ENCODE measurements at places on chromosomes 11 and 22. TPM values are rescaled to one million over a fixed set of nuclear protein-coding genes. Genes with fewer than 3 reads are reported as not detected.

DNA sequence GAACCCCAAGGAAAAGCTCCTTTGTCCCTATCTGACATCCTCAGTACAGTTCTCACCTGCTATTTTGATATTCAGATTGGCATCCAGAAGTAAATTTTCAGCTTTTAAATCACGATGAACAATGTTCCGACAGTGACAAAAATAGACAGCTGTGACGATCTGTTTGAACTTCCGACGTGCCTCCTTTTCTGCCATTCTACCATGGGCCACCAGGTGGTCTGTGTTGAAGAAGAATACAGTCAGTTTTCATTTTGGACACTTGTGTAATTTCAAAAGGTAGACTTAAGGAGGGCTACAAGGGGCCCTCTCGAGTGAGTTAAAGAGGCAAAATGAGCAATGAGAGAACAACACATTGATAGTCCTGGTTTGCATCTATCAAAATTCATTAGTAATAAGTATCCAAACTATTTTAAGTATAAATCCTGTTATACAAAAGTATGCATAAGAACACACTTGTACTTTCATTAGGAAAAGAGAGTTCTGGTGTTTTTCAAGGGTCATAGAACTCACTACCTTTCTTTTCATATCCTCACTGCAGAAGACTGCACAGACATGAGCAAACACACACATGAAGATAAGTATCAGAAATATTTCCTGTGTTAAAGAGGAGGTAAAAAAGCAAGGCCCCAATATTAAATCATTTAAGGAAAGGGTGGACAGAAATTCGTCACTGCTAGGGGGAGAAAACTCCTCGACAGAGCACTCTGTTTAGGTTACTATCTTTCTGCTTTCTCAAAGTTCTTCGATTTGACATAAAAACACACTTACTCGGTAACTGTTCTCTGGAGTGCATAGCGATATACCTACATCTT lies 89.9 kb upstream of the APOA1 start:
- DNase-seq, result no peak

DNA sequence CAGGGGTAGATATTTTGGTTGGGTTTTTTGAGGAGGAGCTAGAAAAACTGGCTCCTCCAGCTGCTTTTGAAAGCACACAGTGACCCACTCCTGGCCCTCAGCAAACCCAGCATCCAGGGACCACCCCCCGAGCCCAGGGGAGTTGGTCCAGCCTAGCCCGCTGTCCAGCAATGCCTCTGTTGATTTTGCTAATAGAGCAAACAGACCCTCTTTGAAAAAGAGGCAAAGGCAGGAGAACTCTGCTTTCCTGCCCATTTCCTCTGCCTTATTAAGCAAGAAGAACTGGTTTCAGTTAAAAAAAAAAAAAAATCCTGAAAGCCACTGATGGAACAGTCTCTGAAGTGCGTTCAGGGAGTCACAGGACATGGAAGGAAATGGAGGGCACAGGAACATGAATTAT lies 25.3 kb downstream of the ABTB2 start:
- no peak for DNase-seq

- DNase-seq, result no peak
Measured at GRCh38 chr11:8219257-8220021, 44.2 kb downstream of the LMO1 start.

- no peak for DNase-seq
Measured at GRCh38 chr11:125110506-125110905, 920 bp downstream of the TMEM218 start.

GRCh38 chr11:119789766-119790407 lies 60.9 kb upstream of the NECTIN1 start:
- DNase-seq, result no peak

GRCh38 chr11:83835423-83835822 lies 549.3 kb upstream of the CCDC90B start:
- no peak for DNase-seq

- no peak for DNase-seq
Measured at GRCh38 chr11:12800871-12801270, 126.7 kb downstream of the TEAD1 start.

GRCh38 chr11:101686514-101686913 lies 102.7 kb upstream of the TRPC6 start:
- DNase-seq, result no peak

- DNase-seq, result no peak
Measured at GRCh38 chr11:110078923-110079544, 14.2 kb upstream of the ZC3H12C start.

- DNase-seq, result no peak
Measured at GRCh38 chr11:60859616-60860250, 4.0 kb upstream of the PTGDR2 start.

GRCh38 chr11:78798663-78799062 lies 224.0 kb upstream of the NARS2 start:
- DNase-seq, result peak; percentile 60

DNA sequence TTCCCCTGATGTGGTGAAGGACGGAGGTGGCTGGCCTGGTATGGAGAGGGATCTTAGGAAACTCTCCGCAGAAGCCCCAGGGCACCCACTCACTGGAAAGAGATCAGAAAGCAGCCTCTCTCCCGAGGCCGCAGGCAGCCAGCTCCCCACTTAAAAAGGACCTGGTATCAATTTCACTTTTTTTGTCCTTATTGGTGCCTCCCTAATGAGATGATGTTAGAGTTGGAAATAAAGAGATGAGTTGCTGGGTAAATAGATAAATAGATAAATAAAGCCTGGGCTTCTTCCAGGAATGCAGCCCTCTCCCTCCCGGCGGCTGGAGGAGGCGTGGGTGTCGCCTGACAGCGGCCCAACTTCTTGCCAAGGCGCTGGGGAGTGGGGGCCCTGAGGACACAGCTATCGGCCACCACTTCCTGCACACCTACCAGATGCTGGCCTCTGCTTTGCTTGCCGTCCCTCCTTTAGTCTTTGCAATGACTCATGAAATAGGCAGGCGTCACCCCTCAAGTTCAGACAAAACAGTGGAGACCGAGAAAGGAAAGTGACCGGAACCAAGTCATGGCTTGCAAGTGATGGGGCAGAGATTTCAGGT lies 42.9 kb downstream of the LINC01488 start:
- peak; percentile 57 for DNase-seq

The B3GAT1 gene
- total RNA-seq, result 2.8 TPM

The CLMP gene
- total RNA-seq, result 241 TPM

The ANKK1 gene
- 1.4 TPM for total RNA-seq

The P4HA3 gene
- total RNA-seq, result 0.66 TPM

The MMP8 gene
- total RNA-seq, result 0.33 TPM

The IL18 gene
- total RNA-seq, result 21.0 TPM

The A4GALT gene
- 22.9 TPM for total RNA-seq

The PAMR1 gene
- total RNA-seq, result 11.3 TPM

The MUC5B gene
- not detected for total RNA-seq

The HTR3A gene
- 0.33 TPM for total RNA-seq
